NCI-H1436 (cell line): ENCODE measurements at places on chromosomes 5 and 9.

- no peak for DNase-seq
Measured at GRCh38 chr5:136190904-136191303, 2.1 kb downstream of the SMIM32 start.

- no peak for DNase-seq
Measured at GRCh38 chr9:26567976-26568375, 324.6 kb downstream of the CAAP1 start.

GRCh38 chr9:77462066-77462465, 186.1 kb downstream of the GNA14 start:
- no peak for DNase-seq

GRCh38 chr9:134540276-134541096, 101.1 kb upstream of the COL5A1 start:
- no peak for DNase-seq

DNA sequence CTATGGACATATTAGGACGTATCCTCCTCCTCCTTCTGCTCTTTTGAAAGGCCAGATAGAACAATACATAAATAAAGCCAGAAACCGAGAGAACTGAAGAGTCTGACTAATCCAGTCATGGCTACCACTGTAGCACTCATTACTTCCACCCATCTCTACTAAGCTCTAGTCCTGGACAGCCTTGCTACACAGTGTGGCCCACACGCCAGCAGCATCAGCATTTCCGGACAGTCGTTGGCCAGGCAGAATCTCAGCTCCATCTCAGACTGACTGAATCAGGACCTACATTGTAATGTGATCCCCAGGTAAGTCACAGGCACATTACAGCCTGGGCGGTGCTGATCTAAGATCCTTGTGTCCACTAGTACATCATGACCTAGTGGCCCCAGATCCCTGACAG, 182.9 kb downstream of the DRD1 start:
- no peak for DNase-seq

- no peak for DNase-seq
Measured at GRCh38 chr5:136382791-136383190, 17.4 kb upstream of the TRPC7 start.
